ENCODE measurements at places on chromosomes 1 and 21.
A peak's percentile ranks its signal among the peaks of the same experiment; 100 is the strongest.

GRCh38 chr21:35057428-35057827, 8.3 kb upstream of the RUNX1 start:
- no peak for DNase-seq

GRCh38 chr1:185786524-185786923, 52.3 kb downstream of the HMCN1 start:
- DNase-seq, result no peak

DNA sequence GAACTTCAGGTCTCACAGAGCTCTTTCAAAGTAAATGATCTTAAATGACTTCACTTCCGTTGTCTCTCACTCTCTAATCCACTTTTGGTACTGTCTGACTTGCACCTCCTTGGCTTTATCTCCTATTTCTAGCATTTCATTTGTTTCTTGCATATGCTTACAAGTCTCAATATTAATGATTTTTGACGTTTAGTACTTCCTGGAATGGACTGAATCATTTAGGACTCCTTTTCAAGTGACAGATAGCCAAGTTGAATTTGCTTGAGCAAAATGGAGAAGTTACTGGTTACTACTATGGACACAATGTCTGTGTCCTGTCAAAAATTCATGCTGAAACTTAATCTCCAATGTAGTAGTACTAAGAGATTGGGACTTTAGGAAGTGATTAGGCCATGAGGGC, 7.0 kb upstream of the SGIP1 start:
- no peak for DNase-seq

DNA sequence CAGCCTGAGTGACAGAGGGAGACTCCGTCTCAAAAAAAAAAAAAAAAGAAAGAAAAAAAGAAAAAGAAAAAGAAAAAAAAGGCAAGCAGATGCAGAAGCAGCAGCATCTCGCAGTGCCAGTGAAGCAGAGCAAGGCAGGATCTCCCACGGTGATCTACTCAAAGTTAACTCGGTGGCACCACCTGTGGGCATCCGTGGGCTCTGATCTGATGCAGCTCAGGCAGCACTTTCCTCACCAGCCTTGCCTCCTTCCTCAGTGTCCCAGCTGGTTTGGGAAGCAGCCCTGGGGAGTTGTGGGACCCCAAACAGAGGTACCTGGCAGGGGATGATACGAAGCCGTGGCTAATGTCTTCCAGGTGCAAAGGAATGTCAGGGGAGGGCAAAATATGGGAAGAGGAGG, 104.3 kb upstream of the KRTAP19-8 start:
- DNase-seq, result no peak

DNA sequence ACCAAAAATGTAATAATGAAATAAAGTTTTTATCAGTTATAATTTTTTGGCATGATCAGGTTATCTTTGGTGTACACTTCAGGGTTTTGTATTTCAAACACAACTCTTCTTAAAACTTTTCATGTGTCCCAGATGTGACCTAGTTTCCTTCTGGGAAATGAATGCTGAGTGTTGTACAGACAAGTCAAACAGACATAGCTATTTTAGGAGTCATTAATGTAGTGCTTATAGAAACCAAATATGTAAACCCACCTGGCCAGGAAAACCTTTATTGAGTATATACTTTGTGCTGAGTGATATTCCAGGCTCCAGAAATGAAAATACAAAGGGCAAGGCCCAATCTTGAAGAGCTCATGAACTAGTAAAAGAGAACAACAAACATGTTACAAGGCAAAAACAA, 25.9 kb upstream of the HOOK1 start:
- DNase-seq, result no peak

DNA sequence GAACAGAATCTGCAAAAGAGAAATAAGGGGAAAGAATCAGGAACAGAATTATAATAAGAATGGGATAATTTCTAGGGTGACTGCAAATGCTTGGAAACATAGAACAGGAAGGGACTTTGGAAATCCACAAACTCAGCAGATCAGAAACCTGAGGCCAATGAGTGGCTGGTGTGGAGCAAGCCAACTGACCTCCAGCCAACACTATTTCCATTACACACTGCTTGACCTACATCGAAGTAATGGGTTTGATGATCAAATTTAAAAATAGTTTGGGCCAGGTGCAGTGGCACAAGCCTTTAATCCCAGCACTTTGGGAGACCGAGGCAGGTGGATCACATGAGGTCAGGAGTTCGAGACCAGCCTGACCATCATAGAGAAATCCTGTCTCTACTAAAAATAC, 284.9 kb downstream of the GRIK1 start:
- DNase-seq, result peak; percentile 12

GRCh38 chr1:61975638-61976037, 219.0 kb upstream of the L1TD1 start:
- DNase-seq, result no peak

DNA sequence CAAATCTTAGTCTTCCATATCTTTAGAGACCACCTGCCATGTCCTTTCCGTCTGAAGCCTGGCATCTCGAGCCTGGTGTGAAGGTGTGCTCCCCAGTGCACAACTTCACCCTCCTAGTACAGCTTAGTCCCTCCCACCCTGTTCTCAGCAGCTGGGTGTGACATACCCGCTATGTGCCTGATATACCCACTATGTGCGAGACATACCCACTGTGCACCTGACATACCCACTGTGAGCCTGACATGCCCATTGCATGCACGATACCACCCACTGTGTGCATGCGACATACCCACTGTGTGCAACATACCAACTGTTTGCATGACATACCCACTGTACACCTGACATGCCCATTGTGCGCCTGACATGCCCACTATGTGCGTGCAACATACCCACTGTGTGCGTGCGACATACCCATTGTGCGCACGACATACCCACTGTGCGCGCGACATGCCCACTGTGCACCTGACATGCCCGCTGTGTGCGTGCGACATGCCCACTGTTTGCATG, 3.0 kb upstream of the RRP1 start:
- DNase-seq, result no peak

GRCh38 chr1:89298461-89298860, 25.8 kb upstream of the GBP5 start:
- no peak for DNase-seq

GRCh38 chr1:89887270-89887669, 66.4 kb downstream of the LRRC8D start:
- DNase-seq, result no peak

DNA sequence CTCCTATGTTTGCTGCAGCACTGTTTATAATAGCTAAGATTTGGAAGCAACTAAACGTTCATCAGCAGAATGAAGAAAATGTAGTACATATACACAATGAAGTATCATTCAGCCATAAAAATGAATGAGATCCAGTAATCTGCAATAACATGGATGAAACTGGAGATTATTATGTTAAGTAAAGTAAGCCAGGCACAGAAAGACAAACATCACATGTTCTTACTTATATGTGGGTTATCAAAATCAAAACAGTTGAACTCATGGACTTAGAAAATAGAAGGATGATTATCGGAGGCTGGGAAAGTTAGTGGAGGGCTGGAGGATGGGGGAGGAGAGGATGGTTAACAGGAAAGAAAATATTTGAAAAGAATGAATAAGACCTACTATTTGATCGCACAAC, 1017.6 kb downstream of the KCNT2 start:
- no peak for DNase-seq

DNA sequence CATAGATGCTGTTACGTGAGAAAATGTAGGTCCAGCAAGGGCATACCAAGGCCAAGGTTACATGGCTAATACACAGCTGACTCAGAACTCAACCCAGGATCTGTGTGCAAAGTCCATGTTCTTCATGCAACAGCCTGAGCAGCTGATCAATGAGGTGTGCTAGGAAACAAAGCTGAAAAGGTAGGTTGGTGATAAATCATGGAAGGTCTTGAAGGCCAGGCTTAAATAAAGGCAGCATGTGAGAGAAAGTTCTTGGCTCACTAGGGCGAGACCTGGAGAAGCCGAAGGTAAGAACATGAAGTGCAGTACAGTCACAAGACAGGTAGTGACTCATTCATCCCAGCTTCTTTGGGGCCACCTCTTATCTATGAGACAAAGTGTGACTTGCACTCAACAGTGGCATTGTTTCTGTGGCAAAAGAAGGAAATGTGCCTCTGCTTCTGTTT, 33.4 kb downstream of the TLR5 start:
- DNase-seq, result no peak

DNA sequence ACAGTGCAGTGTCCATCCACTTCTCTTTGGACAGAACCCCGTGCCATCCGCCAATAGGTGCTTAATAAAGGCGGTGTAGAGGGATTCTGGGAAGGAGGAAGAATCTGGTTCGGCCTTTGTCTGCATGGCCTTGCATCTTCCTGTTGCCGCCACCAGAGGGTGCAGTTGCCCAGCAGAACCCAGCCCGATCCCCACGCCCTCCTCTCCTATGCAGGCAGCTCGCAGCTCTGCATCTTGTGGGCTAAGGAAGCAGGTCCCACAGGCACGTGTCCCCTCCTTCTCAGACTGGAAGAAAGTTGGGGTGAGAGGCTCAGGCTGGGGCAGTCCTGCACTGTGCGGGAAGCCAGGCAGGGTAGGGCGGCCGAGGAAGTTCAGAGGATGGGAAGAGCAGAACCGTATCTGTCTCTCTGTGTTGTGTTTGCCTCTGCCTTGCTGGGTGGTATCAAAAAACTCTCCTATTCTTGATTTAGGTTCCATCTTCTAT, 20.8 kb downstream of the NAV1 start:
- DNase-seq, result peak; percentile 88

GRCh38 chr21:35208810-35209517, 159.9 kb upstream of the RUNX1 start:
- DNase-seq, result no peak

DNA sequence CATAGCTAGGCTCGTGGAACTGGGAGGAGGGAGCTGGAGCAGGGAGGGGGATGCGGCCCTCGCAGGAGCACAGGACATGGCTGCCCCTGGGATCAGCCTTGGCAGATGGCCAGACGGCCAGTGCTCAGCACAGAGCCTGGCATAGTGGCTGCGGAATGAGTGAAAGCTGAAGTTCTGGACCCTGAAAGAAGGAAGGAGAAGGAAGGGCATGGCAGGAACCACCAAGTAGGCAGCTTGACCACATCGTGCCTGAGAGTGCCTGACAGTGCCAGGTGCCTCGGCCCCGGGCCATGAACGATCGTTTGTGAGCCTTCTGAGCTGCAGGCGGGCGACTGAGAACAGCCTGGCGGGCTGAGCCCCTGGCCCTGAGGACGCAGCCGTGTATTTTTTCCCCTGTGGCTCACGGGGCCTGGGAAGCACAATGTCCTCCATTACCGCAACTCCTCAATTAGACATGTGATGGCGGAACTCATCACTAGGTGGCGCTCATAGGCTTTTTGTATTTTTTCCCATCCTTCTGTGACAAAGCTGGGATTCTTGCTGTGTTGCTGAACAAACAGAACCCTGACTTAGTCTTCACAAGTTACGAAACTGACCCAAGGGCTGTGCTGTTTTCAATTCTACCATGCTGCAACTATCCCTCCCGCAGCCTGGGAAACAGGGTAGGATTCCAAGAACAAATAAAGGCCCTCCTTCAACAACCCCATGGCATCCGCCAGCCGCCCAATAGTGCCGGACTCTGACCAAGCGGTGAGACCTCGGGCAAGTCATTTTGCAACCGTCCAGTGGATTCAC, 29.9 kb upstream of the TMEM61 start:
- peak; percentile 84 for DNase-seq

DNA sequence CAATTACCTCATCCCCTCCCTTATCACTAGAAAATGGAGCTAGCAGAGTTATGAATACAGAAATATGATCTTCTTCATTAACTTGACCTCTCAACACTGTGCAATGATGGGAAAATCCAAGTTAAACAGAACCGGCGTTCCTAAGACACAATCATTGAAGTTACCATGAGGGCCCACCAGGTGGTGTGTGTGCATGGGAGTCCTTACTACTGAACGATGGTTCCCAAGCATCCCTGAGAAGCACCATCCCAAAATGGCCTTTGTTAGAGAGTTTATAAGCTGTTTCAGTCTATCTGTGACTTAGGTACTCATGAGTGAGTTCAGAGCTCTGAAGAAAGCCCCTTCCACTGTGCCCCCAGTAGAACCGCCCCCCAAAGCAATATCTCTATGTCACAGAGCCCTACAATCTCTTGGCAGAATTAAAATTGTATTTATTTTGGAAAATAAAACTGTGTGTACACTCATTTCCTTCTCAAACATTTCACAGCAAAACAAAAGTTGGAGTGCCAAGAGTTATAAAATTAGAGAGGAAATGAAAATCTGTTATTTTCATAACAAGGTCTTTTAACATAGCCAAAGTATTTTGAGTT, 56.8 kb downstream of the PLD5 start:
- DNase-seq, result peak; percentile 60

DNA sequence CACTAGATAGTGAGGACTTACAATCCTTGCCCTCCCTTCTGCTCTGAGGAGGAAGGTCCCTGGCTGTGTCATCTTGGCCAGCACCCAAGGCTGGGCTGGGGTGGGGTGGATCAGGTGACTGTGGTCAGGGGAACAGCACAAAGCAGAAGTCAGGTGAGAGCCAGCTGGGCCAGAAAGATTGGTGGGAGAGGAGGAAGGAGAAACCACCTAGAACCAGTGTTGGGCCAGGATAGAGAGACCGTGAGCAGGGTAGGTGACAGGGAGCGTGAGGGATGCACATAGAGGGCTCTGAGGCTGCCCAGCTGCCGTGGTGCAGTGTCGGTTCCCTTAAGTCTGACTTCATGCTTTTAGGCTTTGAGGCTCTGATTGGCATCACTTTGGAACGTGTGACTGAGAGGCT, 22.7 kb downstream of the NCF2 start:
- no peak for DNase-seq

DNA sequence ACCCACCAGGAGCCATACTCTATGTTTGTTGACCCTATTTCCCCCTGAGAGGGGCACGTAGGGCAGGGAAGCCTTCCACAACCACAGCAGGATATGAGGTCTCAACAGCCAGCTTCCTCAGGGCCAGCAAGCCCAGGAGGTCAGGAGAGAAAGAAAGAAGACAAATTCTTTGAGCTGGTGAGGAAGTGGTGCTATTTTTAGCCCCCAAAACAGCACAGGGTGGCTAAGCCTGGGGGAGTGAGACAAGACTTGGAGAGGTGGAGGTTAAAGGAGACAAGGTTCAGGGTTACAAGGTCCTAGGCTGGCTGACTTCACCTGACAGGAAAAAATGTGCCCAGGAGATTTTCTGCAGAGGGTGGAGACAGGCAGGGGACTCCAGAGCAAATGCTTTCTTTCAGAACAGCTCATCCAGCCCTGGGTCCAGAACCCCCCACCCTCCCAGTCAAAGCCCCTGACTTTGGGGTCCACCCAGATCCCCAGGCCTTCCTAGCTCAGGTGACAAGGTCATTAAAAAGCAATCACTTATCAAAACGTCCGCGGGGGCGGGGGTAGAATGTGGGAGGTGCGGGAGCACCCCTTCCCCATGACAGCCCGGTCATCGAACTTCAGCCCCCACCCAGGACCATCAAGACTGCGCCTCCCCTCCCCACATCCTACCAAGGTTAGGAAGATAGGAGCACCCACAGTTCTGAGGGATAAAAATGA, 1.3 kb downstream of the SV2A start:
- no peak for DNase-seq

- DNase-seq, result no peak
Measured at GRCh38 chr1:10835822-10836421, 39.5 kb upstream of the CASZ1 start.

Measured in globus pallidus (tissue), 1 donor.